Hippocampal formation (tissue), 2 donors: ENCODE measurements at places on chromosomes 6 and 20.

- DNase-seq, result no peak
Observed at GRCh38 chr6:2748183-2748582, 2.5 kb downstream of the MYLK4 start.

DNA sequence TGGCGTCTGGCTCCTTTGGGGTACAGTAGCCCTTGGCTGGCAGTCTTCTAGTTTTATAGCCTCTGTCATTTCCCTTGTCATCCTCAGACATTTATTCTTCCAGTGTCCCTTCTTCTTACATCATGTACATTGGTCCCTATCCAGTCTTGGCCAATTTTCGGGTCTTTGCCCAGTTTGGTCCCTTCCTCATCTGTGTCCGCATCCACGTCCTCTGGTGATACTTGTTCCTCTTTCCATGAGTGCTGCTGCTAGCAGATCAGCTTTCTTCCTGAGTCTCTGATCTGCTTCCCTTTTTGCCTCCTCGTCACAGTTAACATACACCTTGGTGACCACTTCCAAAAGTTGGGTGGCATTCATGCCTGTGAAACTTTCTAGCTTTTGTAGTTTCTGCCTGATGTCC, 86.2 kb upstream of the GPR6 start:
- peak; percentile 10 for DNase-seq

GRCh38 chr6:56297022-56297989, 49.9 kb upstream of the COL21A1 start:
- DNase-seq, result no peak

DNA sequence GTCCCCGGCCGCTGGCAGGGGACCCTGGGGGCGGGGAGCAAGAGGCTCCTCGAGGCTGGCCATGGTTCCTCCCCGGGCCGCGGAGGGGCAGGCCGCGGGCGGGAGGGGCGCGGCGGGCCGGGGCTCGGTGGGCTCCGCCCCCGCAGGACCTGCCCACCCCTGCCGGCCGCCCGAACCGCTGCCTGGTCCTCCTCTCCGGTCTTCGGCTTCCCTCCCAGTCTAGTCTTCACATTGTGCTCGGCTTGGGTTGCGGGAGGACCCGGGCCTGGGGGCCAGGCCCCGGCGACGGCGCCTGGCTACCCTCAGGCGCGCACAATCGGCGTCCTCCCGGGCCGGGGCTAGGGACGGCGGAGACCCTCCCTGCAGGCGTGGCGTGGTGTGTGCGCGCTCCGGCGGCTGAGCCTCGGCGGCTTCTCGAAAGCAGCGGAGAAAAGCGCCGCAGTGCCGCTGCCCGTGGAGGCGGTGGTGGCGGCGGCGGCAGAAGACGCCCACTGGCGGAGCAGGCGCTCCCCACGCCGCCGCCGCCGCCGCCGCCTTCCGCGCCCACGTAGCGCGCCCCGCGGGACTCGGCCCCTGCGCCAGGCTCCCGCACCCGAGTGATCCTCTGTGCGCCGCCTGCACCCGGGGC, at the start of gene PDE10A:
Gene PDE10A (minus strand): TSS at position 493 of the 628 bp plus-strand sequence. CDS start 430 bp downstream, at position 63.
- no peak for DNase-seq
